ENCODE measurements at places on chromosomes 5 and 9.
A peak's percentile ranks its signal among the peaks of the same experiment; 100 is the strongest.

DNA sequence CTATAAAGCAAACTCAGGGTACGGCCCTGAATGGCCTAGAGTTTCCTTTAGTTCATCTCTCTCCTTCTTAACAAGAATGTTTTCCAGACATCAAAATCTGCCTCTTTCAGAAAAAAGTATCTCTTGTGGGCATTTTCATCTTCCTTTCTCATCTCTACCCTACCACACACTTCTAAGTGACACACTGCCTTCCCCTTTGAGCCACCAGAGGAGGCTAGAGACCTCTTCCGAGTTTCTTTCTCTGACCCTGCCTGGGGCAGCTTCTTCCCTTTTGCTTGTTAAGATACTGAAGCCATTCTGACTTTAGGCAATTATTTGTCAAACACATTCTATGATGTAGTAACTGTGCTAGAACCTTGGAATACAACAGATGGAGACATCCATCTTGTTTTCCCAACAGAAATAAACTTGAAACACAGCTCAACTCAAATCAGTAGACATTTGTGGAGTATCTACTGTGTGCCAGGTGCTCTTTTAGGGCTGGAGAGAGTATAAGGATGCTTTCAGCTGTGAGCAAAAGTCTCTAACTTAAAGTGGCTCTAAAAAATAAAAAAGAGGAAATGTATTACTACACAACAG is 8.6 kb upstream of the SV2C start:
- no peak for DNase-seq

GRCh38 chr5:96177303-96177869 is 215.7 kb upstream of the ELL2 start:
- no peak for DNase-seq

DNA sequence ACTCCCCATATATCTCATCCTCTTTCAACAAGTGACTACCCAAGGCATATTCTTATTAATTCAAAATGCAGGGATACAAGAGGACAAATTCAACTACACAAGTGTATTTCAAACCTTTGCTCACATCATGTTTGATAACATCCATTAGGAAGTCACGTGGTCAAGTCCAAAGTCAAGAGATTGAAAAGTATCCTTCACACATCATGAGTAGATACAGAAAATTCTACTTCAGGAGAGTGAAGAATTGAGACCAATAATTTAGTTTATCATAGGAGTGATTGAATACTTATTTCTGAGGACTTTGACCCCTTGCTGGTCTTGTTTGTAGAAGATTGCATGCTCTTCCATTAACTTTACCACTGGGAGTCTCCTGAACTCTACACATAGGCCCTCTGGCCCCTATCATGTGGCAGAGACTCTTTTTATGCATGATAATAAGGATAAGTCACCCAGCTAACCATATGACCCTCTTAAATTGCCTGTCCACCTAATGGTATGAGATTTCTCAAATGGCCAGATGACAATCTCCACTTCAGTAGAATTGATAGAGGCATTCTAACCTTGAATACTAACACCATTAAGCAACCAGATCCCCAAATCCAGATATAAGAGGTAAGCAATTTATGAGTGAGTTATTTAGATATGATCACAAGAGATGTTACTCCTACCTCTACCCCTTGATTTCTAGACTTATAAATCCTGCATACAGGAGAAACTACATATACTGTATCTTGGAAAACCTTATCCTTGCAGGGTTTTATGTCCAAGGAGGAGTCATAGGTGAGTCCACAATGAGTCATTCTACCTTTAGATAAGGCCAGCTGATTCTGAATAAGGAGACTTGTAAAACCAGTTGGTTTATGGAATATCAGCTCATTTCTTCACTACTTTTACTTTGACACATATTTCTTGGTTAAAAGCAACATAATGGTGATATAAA is 26.6 kb upstream of the SLC46A2 start:
- DNase-seq = no peak

GRCh38 chr9:136665111-136665703 is 2.5 kb downstream of the EGFL7 start:
- no peak for DNase-seq

DNA sequence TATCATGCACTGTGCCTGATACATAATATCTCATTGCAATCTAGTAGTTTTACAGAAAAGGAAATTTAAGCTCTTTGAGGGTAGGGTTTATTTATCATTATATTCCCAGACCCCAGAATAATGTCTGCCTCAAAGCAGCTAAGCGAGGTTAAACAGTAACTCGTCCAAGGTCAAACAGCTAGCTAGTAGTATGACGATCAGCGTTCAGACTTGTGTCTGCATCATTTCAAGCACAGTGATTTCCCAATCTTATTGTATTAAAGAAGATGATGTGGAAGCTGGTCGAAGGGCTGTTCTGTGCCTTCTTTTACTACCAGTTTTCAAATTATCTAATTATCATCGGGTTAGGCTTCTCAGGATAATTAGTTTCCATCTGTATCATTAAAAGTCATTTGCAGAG is 55.1 kb upstream of the NFIB start:
- no peak for DNase-seq

- DNase-seq = peak; percentile 42
Observed at GRCh38 chr5:98424681-98425450, 348.6 kb upstream of the RGMB start.

- DNase-seq = no peak
Observed at GRCh38 chr9:87596862-87597261, 99.2 kb downstream of the DAPK1 start.

- DNase-seq = no peak
Observed at GRCh38 chr5:116964438-116964837, 389.8 kb upstream of the SEMA6A start.

- DNase-seq = no peak
Observed at GRCh38 chr5:142821733-142822487, 51.7 kb downstream of the ARHGAP26 start.

- DNase-seq = no peak
Observed at GRCh38 chr9:112774006-112774996, 23.7 kb downstream of the SNX30 start.

GRCh38 chr9:125922854-125923253 is 175.7 kb downstream of the PBX3 start:
- DNase-seq = no peak

DNA sequence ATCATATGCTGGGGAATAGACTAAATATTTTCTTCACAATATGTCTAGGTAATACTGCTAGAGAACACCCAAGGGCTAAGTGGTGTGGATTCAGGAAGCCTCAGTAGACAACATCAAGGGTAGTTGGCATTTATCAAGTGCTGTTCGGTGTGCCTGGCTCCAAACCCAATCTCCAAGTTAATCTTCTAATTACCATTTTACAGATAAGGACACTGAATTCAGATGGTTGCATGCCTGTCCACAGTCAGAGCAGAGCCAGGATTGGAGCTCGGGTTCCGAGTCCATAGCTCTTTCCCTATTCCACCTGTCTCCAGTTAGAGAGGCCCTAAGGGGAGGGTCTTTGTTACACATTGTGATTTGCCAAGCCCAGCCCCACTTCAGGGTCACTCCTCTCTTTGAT is 58.2 kb downstream of the FGF18 start:
- DNase-seq = no peak

- DNase-seq = no peak
Observed at GRCh38 chr5:40578501-40579451, 100.9 kb upstream of the PTGER4 start.

- no peak for DNase-seq
Observed at GRCh38 chr5:94485067-94485466, 133.3 kb downstream of the KIAA0825 start.

GRCh38 chr9:100324594-100325200 is 28.0 kb downstream of the TEX10 start:
- peak; percentile 5 for DNase-seq

- peak; percentile 50 for DNase-seq
Observed at GRCh38 chr5:79025054-79025472, 40.0 kb upstream of the ARSB start.

- DNase-seq = no peak
Observed at GRCh38 chr5:154015071-154015693, 23.5 kb downstream of the FAM114A2 start.

DNA sequence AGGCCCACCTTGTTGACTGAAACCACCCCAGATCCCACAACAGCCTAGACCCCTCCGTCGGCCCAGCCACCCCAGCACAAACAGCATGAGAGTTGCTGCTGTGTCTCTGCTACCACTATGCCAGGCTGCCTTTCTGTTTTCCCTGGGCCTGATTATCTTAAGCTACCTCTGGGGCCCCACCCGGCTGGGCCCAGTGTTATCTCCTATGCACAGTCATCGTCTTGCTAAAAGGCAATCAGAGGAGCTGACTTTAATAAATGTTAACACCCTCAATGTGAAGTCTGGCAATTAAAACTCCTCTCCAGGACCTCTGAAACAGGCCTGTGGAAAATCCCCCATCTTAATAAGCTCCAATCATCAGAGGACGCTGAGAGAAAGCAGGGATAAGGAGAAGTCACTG is 144.9 kb downstream of the FAM114A2 start:
- no peak for DNase-seq

DNA sequence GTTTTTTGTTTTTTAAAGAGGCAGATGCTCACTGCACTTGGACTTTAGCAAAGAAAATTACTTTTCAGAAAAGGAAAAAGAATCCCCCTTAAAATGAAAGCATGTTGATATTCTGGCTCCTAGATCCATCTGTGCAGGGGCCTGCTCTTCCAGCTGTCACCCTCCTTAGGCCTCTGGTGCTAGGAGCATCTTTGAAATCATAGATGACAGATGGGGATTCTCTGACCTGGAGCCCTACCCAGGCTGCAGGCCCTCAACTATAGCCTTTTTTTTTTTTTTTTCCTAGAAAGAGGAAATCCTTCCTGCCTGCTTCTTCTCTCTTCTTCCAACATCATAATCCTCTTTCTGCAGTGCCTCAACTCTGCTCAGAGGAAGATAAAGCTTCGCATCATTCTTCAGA is 16.3 kb upstream of the DCP2 start:
- no peak for DNase-seq

GRCh38 chr5:1322955-1323802 is 21.7 kb downstream of the CLPTM1L start:
- DNase-seq = no peak

- no peak for DNase-seq
Observed at GRCh38 chr9:70945301-70945700, 176.1 kb downstream of the TRPM3 start.

- no peak for DNase-seq
Observed at GRCh38 chr9:31847963-31848362, 536.5 kb upstream of the ACO1 start.

DNA sequence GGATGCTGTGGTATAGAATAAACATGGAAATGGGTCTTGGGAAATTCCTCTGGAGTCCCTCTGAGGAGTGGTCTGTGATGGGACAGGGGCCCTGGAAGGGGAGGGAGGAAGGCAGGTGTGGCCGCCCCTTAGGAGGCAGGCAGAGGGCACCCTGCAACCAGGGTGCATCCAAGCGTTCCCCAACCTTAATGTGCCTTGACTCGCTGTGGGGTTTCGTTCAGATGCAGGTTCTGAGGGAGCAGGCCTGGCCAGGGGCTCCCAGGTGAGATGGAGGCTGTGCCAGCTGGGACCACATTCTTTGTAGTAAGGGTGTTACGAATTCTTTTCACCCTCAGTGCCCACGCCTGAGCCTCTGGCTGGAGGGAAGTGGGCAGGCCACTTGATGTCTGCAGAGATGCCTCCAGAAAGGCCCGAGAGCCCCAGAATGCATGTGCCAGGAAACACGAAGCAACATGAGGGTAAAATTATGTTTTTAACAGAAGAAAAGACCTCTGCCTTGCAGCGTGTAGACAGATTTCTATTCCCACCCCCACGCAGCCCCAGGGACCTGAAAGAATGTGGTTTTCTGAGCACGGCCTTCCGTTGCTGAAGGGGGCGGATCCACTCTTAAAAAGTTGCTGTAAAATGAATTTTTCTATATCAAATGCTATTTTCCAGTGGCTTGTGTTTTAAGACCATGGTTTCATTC is 150.4 kb upstream of the IER5L start:
- no peak for DNase-seq

- no peak for DNase-seq
Observed at GRCh38 chr5:151123897-151124751, 33.5 kb downstream of the ANXA6 start.

DNA sequence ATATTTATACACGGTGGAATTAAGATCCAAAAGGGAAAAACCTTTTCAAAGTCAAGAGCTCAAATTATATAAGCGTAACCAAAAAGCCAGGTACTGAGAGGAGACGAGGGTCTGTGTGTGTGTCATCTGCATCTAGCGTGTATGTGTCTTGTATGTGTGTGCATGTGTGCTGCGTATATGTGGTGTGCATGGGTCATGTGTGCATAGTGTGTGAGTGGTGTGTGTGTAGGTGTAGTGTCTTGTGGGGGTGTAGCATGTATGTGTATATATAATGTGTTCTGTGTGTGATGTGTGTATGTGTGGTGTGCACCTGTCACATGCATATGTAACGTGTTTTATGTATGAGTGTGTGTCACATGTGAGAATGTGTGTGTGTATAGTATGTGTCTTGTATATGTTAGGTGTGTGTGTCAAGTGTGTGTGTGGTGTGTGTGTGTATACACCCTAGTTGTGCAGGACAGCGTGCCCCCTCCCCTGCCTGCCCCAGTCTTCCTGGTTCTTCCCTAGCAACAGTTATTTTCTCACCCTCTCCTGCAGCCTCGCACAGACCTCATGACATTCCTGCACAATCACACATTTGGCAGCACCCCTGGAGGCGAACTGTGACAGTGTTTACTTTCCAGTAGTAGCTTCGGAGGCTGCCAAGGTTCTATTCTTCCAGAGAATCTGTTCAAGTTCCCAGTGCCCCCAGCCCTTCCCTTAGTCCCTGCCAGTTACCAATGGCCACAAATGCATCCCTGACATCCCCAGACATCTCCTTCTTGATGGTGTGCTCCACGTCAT is 27.1 kb upstream of the TNIP1 start:
- no peak for DNase-seq

DNA sequence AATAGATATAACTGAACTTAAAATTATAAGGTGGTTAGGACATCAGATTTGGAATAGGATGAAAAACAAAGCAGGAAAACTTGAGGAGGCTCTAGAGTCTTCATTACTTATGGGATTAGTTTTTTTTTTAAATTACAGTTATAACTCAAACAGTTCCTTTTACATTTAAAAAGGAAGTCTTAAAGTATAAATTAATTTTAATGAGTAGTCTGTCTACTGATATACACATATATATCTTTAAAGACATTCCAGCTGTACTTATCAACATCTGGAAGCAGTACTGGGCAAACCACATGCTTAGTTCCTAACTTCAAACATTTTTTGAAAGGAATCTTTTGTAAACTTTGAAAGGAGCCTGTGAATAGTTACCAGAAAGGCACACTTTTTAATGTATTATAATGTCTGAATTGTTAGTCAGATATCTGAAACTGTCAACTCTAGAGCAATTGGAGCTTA is 6.0 kb downstream of the ACTBL2 start:
- no peak for DNase-seq

GRCh38 chr5:10635867-10636350 is 72.0 kb downstream of the ANKRD33B start:
- no peak for DNase-seq

- no peak for DNase-seq
Observed at GRCh38 chr5:79236970-79237739, 1.2 kb downstream of the JMY start.
